PC-9 (cell line): ENCODE measurements at places on chromosomes 1 and 21.

DNA sequence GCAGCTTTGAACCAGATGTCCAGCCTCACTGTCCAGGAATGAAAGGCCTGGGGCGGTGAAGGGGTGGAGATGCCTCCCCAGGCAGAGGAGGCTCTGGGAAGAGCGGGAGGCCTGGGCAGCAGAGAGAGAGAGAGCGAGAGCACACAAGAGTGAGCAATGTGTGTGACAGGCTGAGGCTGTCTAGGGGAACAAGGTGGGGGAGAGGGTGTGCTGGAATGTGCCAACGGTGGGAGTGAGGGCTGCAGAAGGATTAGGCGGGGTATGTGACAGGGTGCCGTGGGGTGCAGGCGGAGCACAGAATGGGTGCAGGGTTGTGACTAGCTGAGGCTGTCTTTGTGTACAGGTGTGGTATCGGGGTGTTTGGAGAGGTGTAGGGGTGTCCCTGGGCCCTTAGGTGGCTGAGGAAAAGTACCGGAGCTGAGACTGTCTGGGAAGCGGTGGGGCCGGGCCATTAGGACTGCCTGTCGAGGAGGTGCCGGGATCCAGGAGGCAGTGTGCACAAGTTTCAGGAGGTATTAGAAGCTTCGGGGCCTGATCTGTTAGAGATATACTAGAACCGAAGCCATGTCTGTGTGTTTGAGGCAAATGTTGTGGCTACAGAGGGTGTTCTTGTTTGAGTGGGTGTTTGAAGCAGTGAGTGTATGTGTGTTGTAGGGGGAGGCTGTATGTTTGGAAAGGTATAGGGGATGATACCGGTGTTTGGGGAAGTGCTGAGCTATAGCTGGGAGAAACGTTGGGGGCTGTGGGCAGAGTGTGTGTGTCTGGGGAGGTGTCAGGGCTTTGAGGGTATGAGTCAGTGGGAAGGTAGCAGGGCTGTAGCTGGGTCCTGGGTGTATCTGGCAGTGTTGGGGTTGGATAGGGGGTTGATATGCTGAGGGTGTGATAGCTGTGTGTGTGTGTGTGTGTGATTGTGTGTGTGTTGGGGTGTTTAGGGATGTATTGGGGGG lies 9.1 kb downstream of the AHDC1 start:
- no peak for DNase-seq

- no peak for DNase-seq
Measured at GRCh38 chr1:89755591-89755990, 65.2 kb upstream of the LRRC8D start.

- no peak for DNase-seq
Measured at GRCh38 chr21:33402001-33402979, 923 bp upstream of the IFNGR2 start.

- no peak for DNase-seq
Measured at GRCh38 chr21:34926803-34927467, 122.2 kb downstream of the RUNX1 start.
